ENCODE measurements at places on chromosomes 6 and 20. TPM values are rescaled to one million over a fixed set of nuclear protein-coding genes. Genes with fewer than 3 reads are reported as not detected.

GRCh38 chr20:54557806-54558590, 82.6 kb downstream of the DOK5 start:
- no peak for DNase-seq

GRCh38 chr20:50379049-50379990, 130.9 kb upstream of the PTPN1 start:
- peak; percentile 100 for DNase-seq

GRCh38 chr6:103122766-103123601, 1729.5 kb downstream of the GRIK2 start:
- DNase-seq = peak; percentile 67

- no peak for DNase-seq
Measured at GRCh38 chr6:128208851-128209580, 308.2 kb upstream of the THEMIS start.

DNA sequence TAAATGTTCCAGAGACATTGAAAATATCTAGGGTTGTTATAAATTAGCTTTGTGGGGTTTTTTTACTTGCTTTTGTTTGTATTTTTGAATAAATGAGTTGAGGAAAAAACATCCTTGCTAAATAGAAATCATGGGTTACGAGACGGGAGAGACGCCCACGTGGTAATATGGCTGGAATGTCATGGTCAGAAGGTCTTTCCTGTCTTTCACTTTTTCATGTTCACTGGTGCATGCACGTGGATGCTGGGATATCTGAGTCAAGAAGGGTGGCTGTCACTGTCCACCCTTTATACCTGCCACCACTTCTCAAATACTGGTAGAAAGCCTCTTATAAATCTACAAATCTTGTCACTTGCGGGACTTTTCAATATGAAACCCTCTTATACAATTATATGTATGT, 258.7 kb upstream of the AGPAT4 start:
- DNase-seq = no peak

DNA sequence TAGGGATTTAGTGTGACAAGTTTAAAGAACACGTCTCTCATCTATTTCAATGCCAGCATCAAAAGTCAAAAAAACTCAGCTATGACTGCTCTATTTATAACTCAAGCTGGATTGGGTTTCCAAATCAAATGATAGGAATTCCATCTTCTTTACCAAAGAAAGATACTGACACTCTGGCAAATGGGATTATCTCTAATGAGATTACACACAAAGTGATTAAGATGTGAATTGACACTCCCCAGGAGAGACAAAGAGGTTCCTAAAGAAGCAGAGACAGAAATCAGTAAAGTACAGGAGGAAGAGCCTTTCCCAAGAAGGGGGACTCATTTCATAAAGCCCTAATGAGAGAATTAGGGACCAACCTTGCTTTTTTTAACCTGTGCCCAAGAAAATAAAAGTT, 92.1 kb downstream of the ID4 start:
- no peak for DNase-seq

- no peak for DNase-seq
Measured at GRCh38 chr6:20669571-20670314, 135.5 kb downstream of the CDKAL1 start.

The C2 gene
- 194 TPM for total RNA-seq

The HMGN3 gene
- total RNA-seq = 108 TPM

DNA sequence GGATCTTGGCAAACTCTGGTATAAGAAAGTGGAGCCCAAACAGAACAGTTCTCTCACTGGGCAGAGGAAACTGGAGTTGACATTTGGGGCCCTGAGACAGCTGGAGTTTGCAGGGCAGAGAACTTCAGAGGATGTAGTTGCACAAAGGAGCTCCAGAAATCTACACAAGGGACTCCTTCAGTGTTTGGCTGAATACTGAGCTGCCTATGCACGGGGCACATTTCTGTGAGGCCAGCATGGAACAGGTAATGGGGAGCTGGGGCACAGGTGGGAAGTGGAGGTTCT, 169.3 kb downstream of the ANKRD60 start:
- no peak for DNase-seq

DNA sequence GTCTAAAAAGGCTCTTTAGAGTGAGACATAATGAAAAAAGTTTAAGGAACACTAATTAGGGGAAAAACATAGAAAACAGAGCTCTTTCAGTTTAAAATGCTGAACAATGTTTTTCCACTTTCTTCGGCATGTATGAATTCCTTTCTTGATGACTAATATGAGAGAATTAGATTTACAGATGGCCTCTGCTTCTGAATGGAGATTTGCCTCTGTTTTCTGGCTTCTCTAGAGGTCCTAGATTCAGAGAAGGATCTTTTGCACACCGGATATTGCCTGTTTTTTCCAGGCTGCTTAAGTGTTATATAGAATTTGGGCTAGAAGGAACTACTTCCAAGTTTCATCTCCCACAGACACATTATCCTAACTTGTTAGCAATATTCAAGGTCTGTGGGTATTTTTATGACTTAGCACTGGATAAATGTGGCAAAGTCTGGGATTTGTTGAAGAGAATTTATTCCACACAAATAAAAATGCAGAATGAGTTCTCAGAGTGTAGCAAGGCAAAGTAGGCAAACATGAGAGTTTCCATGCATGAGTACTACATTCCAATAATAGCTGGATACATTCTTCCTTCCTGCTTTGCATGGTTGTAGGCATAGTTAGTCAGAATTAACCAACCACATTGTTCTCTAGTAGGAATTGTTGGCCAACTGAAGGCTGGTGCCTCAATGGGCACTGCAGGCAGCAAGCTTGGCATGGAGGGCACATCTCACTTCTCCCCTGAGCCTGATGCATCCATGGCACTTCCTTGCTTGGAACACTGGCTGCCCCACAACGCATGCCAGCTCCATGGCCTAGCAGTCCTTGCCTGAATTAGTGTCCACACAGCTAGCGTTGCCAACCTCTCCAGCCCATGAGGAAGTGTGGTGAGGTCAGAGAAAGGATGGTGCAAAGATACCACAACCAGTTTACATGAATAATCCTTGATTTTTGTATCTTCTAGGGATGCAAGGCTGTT, 224.2 kb downstream of the CLIC5 start:
- DNase-seq = peak; percentile 19

DNA sequence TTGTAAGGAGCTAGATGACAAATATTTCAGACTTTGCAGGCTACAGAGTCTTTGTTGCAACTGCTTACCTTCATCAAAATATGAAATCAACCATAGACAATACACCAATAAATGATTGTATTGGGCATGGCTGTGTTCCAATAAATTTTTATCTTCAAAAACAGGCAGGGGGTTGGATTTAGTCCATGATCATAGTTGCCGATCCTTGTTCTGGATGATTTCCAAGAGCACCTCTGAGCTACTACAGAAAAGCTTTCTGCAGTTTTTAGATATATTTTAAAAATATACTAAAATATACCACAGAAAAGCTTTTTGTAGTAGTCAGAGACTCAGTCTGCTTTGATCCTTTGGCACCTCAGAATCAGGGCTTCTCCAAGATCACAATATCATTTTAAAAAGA, 145.0 kb downstream of the HTR1B start:
- DNase-seq = no peak

DNA sequence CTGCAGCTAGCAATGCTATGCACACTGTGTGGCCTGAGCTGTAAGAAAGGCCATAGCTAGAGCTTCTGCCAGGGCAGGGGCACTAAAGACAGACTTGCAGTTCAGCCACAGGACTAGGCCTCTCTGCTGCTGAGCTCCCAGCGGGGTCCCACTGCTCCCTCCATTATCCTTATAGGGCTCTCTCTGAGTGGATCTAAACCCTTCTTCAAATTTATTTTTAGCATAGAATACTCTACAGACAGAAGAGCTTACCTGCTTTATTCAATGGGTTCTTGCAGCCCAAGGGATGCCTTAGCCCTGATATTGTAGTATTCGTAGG, 100.9 kb upstream of the MLN start:
- DNase-seq = no peak

DNA sequence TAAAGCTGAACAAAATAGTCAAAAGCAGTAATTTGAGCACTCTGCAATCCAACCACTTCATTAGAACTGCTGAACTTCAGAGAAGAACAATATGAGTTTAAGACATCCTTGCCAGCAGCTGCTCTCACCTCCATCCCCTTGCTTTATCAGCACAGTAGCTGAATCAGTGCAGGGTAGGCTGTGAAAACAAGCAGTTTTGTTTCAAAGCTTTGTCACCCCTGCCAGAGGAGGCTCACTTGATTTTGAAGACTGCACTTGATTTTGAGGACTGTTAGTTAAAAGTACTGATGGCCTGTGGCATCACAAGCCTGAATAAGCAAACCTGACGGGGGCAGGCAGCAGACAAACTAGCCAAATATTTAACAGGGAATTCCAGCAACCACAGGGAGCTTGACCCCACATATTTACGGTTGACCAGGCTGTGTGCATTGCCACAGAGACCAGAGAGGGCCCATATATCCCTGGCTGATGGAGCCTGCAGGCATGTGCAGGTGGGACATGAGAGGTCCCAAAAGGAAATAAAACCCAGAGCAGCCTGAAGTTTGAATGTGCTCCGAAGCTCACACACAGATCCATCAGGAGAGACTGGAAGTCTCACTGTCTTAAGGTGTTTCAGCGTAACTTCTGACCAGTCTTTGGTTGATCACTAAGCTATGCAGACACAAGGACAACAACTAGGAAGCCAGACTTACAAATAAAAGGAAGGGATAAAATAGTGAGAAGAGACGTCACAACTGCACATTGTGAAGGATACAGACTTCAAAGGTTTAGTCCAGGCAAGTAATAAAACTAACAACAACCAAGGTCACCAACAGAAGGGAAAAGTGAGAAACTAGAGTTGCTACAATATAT, 97.4 kb downstream of the PDSS2 start:
- DNase-seq = no peak

- no peak for DNase-seq
Measured at GRCh38 chr20:54346276-54346675, 129.1 kb upstream of the DOK5 start.

DNA sequence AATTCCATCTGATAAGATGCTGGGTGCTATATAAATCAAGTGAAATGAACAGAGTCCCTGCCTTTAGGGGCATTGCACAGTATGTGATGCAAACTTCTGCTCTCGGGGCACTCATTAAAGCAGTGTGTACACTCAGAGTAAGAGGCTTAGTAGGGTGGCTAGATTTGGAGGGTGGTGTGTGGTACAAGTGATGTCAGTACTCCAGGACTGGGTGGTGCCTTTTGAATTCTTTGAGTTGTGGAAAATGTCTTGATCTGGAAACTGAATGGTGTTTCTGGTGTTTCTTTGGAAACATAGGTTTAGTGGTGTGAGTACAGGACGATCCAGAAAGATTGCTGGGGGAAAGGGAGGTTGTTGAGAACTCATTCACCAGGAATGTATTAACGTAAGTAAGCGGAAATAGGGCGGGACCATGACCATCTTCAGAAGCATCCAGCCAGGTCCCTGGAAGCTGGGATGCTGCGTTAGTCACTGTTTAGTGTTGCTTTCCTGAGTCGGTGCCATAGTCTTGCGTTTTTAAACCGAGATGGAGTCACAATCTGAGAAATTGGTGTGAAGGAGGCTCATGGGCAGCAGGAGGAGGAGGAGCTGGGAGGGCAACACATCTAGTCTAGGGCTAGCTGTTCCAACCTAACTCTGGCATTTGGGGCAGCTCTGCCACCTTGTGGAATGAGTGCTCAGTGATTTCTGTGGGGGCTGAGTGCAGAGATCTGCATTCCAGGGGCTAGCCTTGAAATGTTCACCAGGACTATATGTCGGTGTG, 70.3 kb downstream of the SCAND1 start:
- DNase-seq = peak; percentile 76

The UNC5CL gene
- total RNA-seq = 2.5 TPM

GRCh38 chr6:36839749-36840431, 646 bp upstream of the CPNE5 start:
- DNase-seq = peak; percentile 75

DNA sequence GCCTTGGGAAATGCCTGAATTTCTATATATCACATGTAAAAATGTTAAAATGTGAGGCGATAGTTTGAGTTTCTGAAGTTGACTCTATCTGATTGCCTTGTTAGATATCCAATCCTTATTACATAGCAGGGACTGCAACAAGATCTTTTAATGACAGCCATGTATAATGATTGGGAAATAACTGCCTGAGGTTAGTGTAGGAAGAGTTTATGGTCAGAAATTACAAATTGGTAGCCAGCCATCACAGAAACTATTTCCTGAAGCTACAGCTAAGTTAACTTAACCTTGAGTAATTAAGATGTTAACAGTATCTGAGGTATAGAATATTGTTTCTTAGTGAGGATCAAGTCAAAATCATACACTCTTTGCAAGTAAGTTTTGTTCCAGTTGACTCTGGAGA, 41.0 kb downstream of the AKIRIN2 start:
- no peak for DNase-seq

DNA sequence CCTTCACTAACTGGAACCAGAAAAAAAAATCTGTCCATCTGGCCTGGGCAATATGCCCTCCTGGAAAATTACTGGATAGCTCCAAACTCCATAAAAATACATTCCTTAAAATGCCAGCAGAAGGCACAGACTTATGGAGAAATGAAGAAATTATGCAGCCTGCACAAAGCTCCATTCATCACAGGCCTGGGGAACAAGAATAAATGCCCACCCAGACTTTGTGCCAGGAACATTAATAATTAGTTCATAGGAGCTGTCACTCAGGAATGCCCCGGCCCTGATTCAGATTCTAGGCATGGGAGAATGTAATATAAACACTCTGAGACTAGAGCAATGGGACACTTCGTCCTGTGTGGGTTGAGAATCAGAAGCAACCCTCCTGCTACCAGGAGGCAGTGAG, 199.3 kb downstream of the OTOR start:
- no peak for DNase-seq

The HSPA12B gene
- 28.3 TPM for total RNA-seq

GRCh38 chr20:44264287-44264686, 17.2 kb downstream of the GDAP1L1 start:
- no peak for DNase-seq

DNA sequence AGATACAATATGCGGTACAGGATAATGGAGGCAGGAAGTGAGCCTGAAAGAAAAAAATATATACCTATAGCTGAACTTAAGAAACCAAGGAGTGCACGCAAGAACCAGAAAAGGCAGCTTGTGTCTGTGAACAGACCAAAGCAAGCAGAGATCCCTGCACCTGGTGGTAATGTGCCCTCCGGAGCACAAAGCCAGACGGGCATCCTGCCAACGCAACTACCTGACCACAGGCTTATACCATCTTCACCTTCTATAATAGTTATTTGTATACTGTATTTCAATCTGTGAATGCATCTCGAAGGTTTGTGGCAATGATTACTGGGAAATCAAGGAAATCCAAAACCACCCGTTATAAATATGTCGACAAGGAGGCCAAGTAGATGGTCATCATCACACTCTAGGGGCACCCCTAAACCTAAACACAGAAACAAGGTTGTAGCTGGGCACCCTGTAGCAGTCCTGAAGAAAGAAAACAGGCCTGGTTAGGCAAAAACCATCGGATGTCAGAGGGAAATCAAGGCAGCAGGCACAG, 801 bp downstream of the FBXL4 start:
- DNase-seq = no peak

- DNase-seq = no peak
Measured at GRCh38 chr20:19141998-19142397, 70.4 kb upstream of the SLC24A3 start.

GRCh38 chr6:138563650-138564049, 64.4 kb upstream of the NHSL1 start:
- DNase-seq = peak; percentile 33

GRCh38 chr6:155628306-155628705, 172.7 kb upstream of the NOX3 start:
- DNase-seq = no peak

- DNase-seq = peak; percentile 99
Measured at GRCh38 chr6:31901953-31902643, at the start of gene ZBTB12. ZBTB12 (minus strand) TSS chr6:31902086; CDS start chr6:31901305, 781 bp downstream.

- no peak for DNase-seq
Measured at GRCh38 chr6:30029588-30029987, 31.5 kb upstream of the POLR1H start.
